ENCODE measurements at places on chromosomes 2 and 18.

DNA sequence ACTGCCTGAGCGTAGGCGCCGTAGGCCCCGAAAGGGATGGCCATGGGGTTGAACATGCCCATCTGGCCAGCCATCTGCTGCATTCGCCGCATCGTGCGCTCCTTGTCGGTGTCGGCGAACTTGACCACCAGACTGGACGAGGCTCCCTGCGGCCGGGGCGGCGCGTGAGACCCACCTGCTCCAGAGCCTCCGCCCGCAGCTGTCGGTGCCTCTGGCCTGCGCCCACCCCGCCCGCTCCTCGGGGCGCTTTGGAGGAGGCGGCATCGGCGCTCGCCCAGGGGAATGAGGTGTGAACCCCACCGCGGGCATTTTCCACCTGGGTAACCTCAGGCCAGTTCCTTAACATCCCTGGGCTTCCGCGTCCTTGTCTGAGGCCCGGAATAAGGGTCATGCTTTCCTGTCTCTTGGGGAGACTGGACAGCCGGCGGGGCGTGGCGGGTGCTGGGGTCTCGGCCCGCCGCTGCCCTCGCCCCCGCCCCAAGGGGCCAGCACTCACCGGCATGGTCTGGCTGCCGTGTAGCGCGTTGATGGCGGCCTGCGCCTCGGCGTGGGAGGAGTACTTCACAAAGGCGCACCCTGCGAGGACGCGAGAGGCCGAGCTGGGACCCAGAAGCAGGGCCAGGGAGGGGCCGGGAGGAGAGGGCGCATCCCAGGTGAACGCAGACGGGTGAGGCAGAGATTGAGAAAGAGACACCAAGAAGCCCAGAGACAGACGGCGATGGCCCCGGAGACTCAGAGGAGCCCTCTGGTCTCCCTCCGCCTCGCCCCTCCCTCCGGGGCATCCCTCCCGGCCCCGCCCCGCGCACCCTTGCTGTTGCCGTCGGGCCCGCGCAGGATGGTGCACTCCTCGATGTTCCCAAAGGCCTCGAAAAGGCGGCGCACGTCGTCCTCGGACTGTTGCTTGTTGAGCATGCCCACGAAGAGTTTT lies 291.0 kb downstream of the CELF4 start:
- DNase-seq = no peak

- DNase-seq = no peak
These were observed 97.8 kb downstream of the ZFP36L2 start for GRCh38 chr2:43128559-43128955.

- DNase-seq = no peak
These were observed 1.2 kb downstream of the CABLES1 start for GRCh38 chr18:23136326-23137096.

- DNase-seq = no peak
These were observed 24.7 kb downstream of the BABAM2 start for GRCh38 chr2:27915191-27915590.

- DNase-seq = no peak
These were observed 26.5 kb downstream of the SLC16A14 start for GRCh38 chr2:230042195-230042594.

- DNase-seq = no peak
These were observed 234.8 kb downstream of the ALPK2 start for GRCh38 chr18:58394046-58394445.

GRCh38 chr2:174597345-174598047 lies at the start of gene WIPF1:
Gene WIPF1, minus strand, starts transcription at chr2:174597804. Its CDS starts 12,231 bp downstream, at chr2:174585573.
- DNase-seq = no peak

DNA sequence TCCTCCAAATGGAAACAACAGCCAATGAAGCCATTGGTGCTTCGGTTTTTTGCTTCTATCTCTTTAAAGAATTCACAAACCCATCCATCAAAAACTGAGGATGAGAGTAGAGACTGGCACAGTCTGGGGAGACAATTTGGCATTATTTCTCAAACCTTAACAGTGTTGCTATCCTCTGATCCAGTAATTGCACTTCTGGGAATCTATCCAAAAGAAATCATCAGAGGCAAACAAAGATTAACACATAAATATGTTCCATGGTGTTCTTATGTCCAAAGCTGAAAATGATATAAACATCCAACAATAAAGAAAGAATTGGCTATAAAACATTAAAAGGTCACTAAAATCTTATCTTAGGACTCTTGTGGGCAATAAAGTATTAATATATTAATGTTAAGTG lies 35.1 kb downstream of the REEP1 start:
- DNase-seq = no peak

GRCh38 chr2:108988796-108989713 lies at the start of gene EDAR:
Gene EDAR, minus strand, starts transcription at chr2:108989220. Its CDS starts 58,206 bp downstream, at chr2:108931014.
- DNase-seq = peak; percentile 4

DNA sequence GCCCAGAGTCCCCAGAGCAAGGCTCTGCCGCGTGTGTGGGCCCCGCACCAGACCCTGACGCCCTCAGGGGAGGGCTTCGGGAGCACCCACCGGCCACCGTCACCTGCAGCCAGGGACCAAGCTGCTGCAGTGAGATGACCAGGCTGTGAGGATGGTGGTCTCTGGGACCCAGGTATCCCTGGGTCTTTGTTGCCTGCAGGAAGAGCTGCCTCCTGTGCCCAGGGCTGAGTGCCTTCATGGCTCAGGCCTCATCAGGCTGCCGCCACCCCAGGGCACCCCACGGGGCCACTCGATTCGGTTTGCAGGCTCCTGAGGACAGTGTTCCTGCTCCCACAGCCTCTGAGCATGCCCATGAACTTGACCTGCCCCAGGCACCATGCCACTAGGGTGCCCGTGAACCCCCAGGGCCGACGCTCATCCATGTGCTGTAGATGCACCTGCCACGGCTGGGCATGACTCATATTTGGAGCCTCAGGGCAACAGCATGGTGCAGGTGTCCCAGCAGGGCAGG lies 109.8 kb downstream of the FAM210A start:
- no peak for DNase-seq

DNA sequence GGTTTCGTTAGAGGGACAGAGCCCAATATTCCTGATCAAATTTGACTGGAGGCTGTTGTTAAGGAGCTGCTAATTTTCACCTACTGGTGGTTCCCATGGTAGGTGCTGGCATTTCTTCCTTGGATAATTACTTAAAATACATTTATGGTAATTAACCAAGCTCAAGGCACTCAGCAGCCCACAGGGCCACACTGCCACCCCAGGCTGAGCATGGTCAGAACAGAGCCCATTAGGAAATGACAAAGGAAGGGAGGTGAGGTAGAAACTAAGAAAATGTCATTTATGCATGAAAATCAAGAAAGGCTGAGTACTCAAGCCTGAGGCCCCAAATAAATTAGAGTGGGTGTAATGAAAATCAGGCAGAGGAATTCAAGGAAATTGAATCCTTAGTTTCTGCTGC lies 510.2 kb upstream of the GYPC start:
- no peak for DNase-seq

DNA sequence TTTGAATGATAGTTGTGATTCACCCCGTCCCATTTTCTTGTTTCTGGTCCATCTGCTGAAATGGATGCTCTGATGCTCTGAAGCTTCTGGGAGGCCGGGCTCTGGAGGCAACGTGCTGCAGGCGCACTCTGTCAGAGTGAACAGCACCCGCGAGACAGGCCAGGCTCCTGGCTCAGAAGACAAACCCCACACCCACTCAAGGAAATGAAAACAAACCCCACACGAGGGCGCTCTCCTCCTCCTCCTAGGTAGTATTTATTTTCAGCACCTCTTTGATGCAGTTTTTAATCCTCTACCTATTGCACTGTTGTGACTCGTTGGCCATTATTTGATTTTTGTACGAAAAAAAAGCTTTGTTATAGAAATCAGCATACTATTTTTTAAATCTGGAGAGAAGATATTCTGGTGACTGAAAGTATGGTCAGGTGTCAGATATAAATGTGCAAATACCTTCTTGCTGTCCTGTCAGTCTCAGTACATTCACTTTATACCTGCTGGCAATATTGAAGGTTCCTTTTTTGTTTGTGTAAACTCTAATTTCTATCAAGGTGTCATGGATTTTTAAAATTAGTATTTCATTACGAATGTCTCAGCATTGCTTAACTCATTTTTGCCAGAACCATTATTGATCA lies 10.3 kb upstream of the CHST10 start:
- no peak for DNase-seq

GRCh38 chr2:177767768-177768167 lies 304.8 kb downstream of the PDE11A start:
- no peak for DNase-seq

- peak; percentile 17 for DNase-seq
These were observed 56.4 kb downstream of the ZFP36L2 start for GRCh38 chr2:43169987-43170386.

DNA sequence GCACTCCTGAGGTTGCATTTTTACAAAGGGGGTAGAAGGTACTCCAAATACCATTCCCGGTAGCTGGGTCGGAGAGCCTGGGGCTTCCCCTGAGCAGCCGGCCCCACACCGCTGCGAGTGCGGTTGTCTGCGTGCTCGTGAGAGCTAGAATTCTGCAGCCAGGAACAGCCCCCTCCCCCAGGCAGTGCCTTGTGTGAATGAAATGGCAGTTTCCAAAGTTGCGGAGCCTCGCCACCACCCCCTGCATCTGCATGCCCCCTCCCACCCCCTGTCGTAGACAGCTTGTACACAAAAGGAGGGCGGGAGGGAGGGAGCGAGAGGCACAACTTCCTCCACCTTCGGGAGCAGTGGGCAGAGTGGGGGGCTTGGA lies 1.1 kb downstream of the MYCN start:
- DNase-seq = no peak

DNA sequence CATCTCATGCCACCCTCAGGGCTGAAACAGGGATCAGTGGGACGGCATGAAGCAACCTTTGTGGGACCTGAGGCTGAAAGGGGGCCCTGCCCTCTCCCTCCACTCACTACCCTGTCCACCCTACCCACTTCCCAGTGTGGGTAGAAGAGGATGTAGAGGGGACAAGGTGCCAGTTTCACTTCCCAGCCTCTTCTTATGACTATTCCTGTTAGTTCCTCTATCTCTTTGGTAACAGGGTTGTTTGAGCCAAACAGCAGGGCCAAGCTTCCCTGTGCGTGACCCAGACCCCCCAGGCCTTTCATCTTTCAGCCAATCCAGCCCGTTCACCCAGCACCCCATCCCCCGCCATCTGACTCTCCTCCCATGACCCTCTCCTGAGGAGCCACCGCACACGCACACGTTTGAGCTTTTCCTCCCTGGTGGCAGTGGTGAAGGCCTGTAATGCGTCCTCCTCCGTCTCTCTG lies 82.3 kb downstream of the STPG4 start:
- DNase-seq = no peak

- no peak for DNase-seq
These were observed 15.1 kb upstream of the NMUR1 start for GRCh38 chr2:231545105-231545902.

- no peak for DNase-seq
These were observed 175.1 kb upstream of the PIEZO2 start for GRCh38 chr18:11324510-11324909.

GRCh38 chr2:170548304-170548703 lies 166.8 kb upstream of the SP5 start:
- no peak for DNase-seq

DNA sequence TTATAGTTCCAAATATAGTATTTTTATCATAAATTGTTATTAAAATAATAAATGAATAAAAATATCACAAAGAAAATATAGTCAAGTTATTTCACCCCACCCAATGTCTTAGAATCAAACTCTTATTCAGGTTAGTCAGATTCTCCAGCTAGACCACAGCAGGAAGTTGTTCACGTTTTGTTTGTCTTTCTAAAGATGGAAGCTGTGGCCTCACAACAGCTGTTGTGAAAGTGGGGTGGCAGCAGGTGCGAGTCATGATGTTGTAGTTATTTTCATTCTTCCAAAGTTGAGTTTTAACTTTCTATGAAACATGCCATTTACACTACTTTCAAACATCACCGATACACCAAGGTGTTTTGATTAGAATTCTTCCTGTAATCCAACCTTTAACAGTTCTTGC lies 272.9 kb downstream of the SLC8A1 start:
- DNase-seq = no peak

DNA sequence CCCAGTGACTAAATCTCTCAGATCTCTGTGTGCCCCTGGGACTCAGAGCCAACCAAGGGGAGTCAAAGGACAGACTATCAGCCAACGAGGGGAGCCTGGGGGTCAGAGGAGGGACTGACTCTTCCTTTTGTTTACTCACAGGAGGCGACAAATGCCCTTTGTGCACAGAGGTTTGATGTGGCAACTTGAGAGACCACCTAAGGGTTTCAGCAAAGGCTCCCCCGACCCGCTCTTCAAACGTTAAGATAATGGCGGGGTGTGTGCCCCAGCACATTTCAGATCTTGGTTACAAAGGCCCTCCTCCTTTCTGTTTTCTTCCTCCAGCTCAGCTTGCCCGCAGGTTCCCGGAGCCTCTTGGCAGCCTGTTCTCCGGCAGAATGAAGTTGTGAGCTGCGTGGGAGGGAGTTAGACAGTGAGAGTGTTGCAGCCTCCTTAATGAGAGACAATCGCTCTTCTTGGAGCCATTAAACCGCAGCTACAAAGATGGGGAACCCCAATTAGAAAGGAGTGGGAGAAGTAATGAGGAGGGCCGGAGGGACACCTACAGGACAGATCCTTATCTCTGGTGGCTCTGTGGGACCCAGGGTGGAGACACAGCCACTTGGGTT lies 76.2 kb downstream of the KIAA2012 start:
- no peak for DNase-seq

GRCh38 chr2:71756280-71756906 lies 303.0 kb downstream of the DYSF start:
- DNase-seq = no peak

DNA sequence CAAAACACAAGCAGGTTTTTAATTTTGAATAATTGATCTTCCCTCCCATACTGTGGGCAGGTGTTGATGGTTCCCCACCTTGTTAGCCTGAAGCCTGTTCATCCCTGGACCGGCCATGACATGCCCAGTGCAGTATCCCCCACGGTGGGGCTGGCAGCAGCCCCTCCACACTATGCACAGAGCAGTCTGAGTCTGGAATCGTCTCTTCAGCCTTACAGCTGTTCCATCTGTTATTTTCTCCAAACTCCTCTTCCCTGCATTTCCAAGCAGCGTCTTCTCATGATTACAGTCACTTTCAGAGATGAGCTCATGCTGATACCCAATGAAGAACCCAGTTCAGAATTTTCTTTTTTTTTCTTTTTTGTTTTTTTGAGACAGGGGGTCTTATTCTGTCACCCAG lies 68.2 kb downstream of the ADI1 start:
- DNase-seq = no peak

DNA sequence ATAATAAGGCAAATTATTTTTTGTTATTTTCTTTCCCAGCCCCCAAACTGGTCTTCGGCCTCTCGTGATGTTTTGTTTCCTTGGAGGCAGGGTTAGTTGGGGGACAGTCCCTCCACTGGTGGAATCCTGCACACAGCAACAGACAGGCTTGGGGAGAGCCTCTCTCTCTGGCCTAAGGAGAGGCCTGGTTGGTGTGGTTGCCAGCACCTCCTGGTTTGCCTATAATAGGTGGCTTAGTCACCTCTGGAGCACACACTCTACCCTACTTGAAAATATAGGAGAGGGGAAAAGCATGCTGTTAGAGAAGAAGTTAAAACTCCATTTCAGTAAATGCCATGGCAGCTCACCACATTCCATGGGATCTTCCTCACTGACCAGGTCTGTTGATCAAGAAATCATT lies 417.2 kb upstream of the MEIS1 start:
- DNase-seq = no peak

All from NCI-H1436 (cell line).